ENCODE measurements at places on chromosomes 4 and X.

DNA sequence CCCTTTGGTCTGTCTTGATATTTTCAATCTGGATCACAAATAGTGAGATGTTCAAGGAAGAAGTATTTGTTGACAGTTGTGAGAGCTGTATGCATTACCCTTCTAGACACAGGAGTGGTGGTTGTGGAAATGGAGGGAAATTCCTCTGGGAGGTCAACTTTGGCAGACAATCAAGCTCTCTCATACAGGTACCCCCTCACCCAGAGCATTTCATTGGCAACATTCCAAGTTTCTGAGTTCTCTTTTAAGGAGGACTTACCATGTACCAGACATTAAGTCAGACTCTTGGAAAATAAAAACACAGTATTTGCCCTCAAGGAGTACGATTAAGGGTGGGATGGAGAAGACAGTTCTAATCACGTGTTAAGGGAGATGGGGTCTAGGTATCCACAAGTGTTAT lies 45.3 kb downstream of the KLHL15 start:
- DNase-seq = no peak

DNA sequence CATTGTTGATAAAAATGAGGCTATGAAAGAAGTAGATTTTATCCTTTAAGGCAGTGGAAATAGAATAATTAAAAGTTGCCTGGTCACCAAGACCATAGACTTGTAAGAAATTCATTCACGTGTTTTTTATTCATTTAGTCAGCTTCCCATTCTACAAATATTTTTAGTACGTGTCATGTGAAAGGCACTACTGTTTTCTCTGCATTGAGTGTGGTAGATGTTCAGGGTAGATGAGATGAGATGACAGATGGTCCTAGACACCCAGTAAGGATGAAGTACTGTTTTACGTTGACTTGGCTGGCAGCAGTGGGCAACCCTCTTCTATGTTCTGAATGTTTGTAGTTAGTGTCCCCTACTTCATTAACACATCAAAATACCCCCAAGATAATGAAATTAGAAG lies 228.1 kb downstream of the ARHGAP24 start:
- DNase-seq = no peak

DNA sequence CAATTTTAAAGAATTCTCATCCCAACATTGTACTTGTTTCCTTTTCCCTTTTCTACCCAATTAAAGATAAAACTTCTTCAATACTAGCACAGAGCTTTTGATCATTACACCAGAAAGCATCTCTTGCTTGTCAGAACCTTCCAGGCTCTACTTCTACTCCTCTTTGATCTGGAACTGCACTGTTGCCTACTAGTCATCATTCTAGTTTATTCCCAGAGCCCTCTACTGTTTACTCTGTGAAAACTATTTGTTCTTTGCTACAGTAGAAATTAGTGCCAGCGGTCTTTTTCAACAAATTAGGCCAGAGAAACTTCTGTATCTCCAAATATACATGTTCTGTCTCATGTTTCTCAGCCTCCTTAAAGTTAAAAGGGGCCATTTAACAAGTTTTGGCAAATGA lies 46.8 kb upstream of the TMPRSS11F start:
- DNase-seq = no peak

GRCh38 chr4:54898056-54898562 lies 227.3 kb downstream of the KDR start:
- DNase-seq = no peak

DNA sequence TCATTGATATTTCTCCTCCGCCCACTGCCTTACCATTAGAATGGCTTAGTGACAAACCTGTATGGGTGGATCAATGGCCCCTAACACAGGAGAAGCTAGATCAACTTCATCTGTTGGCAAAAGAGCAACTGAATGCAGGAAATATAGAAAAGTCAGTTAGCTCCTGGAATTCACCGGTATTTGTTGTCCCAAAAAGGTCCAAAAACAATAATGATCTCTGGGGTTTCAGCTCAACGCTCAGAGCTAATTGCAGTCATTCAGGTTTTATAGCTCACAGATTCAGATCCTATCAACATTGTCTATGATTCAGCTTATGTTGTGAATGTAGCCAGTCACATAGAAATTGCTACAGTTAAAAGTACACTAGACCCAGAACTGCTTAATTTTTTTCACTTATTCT lies 124.0 kb upstream of the ZCCHC13 start:
- DNase-seq = no peak
